ENCODE measurements at places on chromosomes 5 and 9. TPM values are rescaled to one million over a fixed set of nuclear protein-coding genes. Genes with fewer than 3 reads are reported as not detected.

DNA sequence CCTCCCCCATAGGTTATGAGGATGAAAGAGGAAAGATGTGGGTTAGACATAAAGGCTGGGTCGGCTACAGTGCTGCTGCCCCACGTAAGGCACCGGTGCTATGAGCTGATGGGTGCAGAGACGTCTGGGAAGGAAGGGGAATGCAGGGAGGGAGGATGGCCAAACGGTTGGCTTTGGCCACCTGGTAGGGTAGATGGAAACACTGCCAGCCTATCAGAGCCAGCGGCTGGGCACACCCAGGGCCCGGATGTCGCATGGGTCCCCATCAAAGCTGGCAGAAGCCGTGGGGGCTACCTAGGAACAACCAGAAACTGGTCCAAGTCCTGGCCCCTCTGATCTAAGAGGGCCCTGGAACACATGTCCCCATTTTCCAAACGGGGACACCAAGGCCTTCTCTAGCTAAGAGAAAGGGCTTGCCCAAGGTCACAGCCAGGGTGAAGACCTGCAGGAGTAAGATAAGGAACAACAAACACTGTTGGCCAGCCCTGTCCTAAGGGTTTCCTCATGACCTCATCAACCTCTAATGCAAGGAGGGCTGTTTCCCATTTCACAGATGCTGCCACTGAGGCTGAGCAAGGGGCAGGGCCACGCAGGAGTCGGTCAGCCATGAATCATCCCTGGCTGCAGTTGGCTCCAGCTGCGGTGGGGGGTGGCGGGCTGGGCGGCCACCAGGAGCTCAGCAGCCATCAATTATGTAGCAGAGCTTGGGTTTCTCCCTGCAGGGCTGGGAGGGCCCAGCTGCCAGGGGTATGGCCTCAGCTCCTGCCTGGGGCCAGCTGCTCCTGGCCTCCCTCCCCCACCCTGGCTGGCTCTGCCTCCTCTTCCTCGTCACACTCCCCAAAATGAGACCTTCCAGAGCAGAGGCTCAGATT lies 4.9 kb downstream of the SH3GLB2 start:
- peak overlapping the region; percentile 62 for H3K4me3 ChIP-seq
- DNase-seq, result no peak
- H3K4me1 ChIP-seq, result peaks cover 38% of the 10 kb centered on the region
- H3K36me3 ChIP-seq, result no peaks in the 10 kb centered on the region
- no peaks in the 10 kb centered on the region for H3K27me3 ChIP-seq
- H3K27ac ChIP-seq, result peak overlapping the region; percentile 75

The PDLIM4 gene
- total RNA-seq, result 37.4 TPM

DNA sequence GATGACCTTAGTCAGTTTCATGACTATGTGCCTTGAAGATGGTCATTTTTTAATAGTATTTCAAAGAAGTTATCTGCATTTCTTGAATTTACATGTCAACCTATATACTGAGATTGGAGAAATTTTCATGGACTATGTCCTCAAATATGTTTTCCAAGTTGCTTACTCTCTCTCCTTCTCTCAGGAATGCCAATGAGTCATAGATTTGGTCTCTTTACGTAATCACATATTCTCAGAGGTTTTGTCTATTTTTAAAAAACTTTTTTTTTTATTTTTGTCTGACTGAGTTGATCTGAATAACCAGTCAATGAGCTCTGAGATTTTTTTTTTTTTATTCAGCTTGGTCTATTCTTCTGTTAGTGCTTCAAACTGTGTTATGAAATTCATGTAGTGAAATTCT lies 374.7 kb upstream of the GRIN3A start:
- no peak for DNase-seq
- H3K36me3 ChIP-seq, result no peaks in the 10 kb centered on the region
- no peak overlapping the region for H3K4me3 ChIP-seq
- peaks cover 3% of the 10 kb centered on the region for H3K27me3 ChIP-seq
- no peaks in the 10 kb centered on the region for H3K4me1 ChIP-seq
- no peak overlapping the region for H3K27ac ChIP-seq

The PLAC8L1 gene
- total RNA-seq, result 1.8 TPM

The PRLR gene
- total RNA-seq, result 0.64 TPM

GRCh38 chr9:124886461-124886860 lies 24.5 kb downstream of the ARPC5L start:
- H3K27me3 ChIP-seq, result no peaks in the 10 kb centered on the region
- peaks cover 7% of the 10 kb centered on the region for H3K36me3 ChIP-seq
- no peak for DNase-seq
- H3K27ac ChIP-seq, result no peak overlapping the region

- no peaks in the 10 kb centered on the region for H3K27me3 ChIP-seq
- no peaks in the 10 kb centered on the region for H3K36me3 ChIP-seq
- H3K4me1 ChIP-seq, result peaks cover 4% of the 10 kb centered on the region
- no peak overlapping the region for H3K27ac ChIP-seq
Observed at GRCh38 chr5:142915813-142916424, 145.7 kb downstream of the ARHGAP26 start.

DNA sequence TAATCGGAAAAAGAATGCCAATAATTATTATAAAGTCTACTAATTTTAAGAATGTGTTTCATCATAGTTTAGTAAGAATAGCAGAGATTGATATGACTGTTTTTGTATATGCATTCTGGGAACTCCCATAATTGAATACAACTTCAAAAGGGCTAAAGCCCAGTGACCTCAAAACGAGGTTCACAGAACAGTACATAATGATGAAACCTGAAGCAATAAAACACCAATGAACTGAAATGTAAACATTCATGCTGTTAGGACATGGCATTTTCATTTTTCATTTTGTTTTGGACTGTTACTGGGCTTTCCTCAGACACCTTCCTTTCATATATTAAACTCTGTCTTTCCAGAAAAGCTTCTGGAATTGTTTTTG lies 684 bp upstream of the JMY start:
- H3K27me3 ChIP-seq, result peaks cover 43% of the 10 kb centered on the region
- no peaks in the 10 kb centered on the region for H3K36me3 ChIP-seq
- DNase-seq, result no peak
- H3K4me3 ChIP-seq, result peak overlapping the region; percentile 94
- H3K4me1 ChIP-seq, result peaks cover 25% of the 10 kb centered on the region

GRCh38 chr9:94899464-94900221 lies 173.1 kb downstream of the AOPEP start:
- peaks cover 29% of the 10 kb centered on the region for H3K4me1 ChIP-seq

GRCh38 chr5:86881493-86882090 lies 263.9 kb downstream of the COX7C start:
- no peak for DNase-seq
- H3K27me3 ChIP-seq, result no peaks in the 10 kb centered on the region
- peaks cover 19% of the 10 kb centered on the region for H3K4me1 ChIP-seq
- no peak overlapping the region for H3K4me3 ChIP-seq
- no peak overlapping the region for H3K27ac ChIP-seq

GRCh38 chr5:44770780-44771717 lies 37.7 kb upstream of the MRPS30 start:
- H3K27me3 ChIP-seq, result no peaks in the 10 kb centered on the region
- DNase-seq, result no peak
- no peak overlapping the region for H3K27ac ChIP-seq
- H3K36me3 ChIP-seq, result no peaks in the 10 kb centered on the region

- no peak overlapping the region for H3K4me3 ChIP-seq
- H3K27ac ChIP-seq, result peak overlapping the region; percentile 32
- DNase-seq, result peak; percentile 11
- peaks cover 19% of the 10 kb centered on the region for H3K4me1 ChIP-seq
- no peaks in the 10 kb centered on the region for H3K36me3 ChIP-seq
- no peaks in the 10 kb centered on the region for H3K27me3 ChIP-seq
Observed at GRCh38 chr9:73038613-73039012, 85.8 kb upstream of the ALDH1A1 start.

The FAM221B gene
- 0.19 TPM for total RNA-seq

The LPAR1 gene
- 11.3 TPM for total RNA-seq

GRCh38 chr5:644509-644908 lies 32.4 kb downstream of the CEP72 start:
- H3K36me3 ChIP-seq, result peaks cover 4% of the 10 kb centered on the region
- no peak for DNase-seq
- no peak overlapping the region for H3K27ac ChIP-seq
- H3K27me3 ChIP-seq, result no peaks in the 10 kb centered on the region
- H3K4me1 ChIP-seq, result no peaks in the 10 kb centered on the region
- H3K4me3 ChIP-seq, result no peak overlapping the region

The ANKRD18B gene
- total RNA-seq, result 25.0 TPM

DNA sequence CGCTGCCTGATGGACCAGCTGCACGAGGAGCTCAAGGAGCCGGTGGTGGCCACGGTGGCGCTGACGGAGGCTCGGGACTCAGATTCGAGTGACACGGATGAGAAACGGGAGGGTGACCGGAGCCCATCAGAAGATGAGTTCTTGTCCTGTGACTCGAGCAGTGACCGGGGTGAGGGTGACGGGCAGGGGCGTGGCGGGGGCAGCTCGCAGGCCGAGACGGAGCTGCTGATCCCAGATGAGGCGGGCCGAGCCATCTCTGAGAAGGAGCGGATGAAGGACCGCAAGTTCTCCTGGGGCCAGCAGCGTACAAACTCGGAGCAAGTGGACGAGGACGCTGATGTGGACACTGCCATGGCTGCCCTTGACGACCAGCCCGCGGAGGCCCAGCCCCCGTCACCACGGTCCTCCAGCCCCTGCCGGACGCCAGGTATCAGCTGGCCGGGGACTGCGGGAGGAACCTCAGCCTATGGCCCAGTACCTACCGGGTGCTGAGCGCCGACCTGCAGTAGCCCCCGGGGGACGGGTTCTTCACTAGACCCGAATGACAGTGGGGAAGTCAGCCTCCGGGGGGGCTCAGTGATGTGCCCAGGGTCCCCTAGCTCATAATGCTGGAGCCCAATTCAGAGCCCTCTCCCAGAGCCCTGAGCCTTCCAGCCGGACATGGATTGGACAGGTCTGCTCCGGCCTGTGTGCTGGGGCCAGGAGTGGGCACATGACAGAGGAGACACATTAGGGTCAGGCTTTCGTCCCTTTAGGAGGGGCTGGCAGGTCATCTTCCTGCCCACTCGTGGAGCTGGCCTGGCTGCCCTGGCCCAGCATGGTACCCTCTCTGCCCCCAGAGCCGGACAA lies 33.0 kb downstream of the USP20 start:
- no peak for DNase-seq
- H3K4me1 ChIP-seq, result peaks cover 11% of the 10 kb centered on the region
- H3K27ac ChIP-seq, result no peak overlapping the region
- no peak overlapping the region for H3K4me3 ChIP-seq

The WDR31 gene
- 3.5 TPM for total RNA-seq

GRCh38 chr5:96717874-96718273 lies 55.7 kb downstream of the CAST start:
- H3K4me1 ChIP-seq, result peaks cover 9% of the 10 kb centered on the region
- no peaks in the 10 kb centered on the region for H3K27me3 ChIP-seq
- H3K4me3 ChIP-seq, result no peak overlapping the region
- no peak for DNase-seq

GRCh38 chr5:95084757-95085156 lies 200.1 kb downstream of the MCTP1 start:
- no peak overlapping the region for H3K27ac ChIP-seq
- no peak overlapping the region for H3K4me3 ChIP-seq
- H3K36me3 ChIP-seq, result no peaks in the 10 kb centered on the region
- no peak for DNase-seq
- no peaks in the 10 kb centered on the region for H3K27me3 ChIP-seq

DNA sequence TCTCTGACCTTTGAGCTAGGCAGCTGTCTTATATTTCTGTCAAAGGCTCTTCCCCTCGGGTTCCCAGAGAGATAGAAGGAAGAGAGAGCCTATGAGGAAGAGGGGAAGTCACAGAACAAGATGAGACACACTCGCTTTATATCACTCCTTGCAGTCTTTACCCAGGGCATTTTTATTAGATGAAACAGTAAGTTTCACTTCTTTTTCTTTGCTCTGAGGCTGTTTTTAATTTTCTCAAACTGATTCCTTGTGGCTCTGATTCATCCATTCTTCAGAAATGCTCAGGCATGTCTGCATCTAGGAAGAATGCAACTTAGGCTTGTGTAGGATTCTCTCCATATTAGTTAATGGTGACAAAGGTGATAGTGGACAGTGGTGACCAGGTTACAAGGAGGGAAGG lies 132.9 kb upstream of the CHD1 start:
- H3K36me3 ChIP-seq, result no peaks in the 10 kb centered on the region
- H3K4me3 ChIP-seq, result no peak overlapping the region
- no peak for DNase-seq
- no peaks in the 10 kb centered on the region for H3K27me3 ChIP-seq

DNA sequence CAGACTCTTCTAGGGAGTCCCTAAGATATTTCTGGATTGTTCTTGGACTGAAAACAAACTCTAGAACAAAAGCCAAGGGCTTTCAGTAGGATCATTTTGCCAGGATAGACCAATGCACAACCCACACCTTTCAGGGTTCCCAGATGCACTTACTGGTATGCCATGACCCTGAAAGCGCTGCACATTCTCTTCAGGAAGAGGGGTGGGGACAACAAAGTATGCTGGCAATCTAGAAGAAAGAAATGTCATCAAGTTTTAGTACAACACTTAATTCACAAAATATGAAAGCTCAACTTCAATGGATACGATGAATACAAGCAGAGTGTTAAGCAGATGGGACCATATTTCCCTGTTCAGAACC lies 57.2 kb downstream of the MTMR12 start:
- H3K27ac ChIP-seq, result no peak overlapping the region
- H3K27me3 ChIP-seq, result no peaks in the 10 kb centered on the region
- no peak for DNase-seq
- H3K4me3 ChIP-seq, result no peak overlapping the region
- peaks cover 14% of the 10 kb centered on the region for H3K4me1 ChIP-seq

DNA sequence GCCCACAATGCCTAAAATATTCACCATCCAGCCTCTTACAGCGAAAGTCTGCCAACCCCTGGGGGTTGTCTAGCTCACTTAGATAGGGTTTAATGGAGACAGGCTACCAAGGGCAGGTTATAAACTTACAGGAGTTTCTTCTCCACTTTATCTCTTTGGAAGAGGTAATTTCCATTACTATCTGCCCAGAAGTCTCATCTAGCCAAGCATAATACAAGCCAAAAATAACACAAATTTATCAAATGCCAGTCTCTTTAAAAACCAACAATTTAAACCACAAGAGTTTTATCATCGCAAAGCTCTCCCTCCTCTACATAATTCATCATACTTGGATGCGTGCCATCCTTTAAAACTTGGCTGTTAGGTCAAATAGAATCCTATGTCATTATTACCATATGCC lies 6.2 kb downstream of the RBM22 start:
- no peak overlapping the region for H3K27ac ChIP-seq
- peaks cover 7% of the 10 kb centered on the region for H3K36me3 ChIP-seq
- no peaks in the 10 kb centered on the region for H3K4me1 ChIP-seq

DNA sequence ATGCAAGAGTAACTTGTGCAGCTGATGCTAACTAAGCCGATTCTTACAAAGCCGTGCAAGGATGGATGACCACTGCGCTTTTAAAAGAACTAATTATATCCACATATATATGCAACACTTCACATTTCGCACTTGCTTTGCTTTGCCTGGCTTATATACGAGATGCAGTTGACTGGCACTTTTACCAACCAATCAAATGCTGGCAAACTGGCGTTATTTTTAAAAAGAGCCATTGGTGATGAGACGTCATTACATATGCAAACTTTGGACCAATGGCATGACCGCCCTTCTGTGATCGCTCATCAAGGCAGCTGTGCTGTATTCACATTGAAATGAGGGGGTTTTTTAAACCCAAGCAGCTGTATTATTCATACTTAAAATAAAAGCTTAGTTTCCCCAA lies 1147.7 kb upstream of the WWC1 start:
- DNase-seq, result no peak
- no peak overlapping the region for H3K27ac ChIP-seq
- no peaks in the 10 kb centered on the region for H3K27me3 ChIP-seq
- H3K36me3 ChIP-seq, result no peaks in the 10 kb centered on the region
- no peak overlapping the region for H3K4me3 ChIP-seq

- peaks cover 9% of the 10 kb centered on the region for H3K36me3 ChIP-seq
- no peak overlapping the region for H3K27ac ChIP-seq
- no peaks in the 10 kb centered on the region for H3K4me1 ChIP-seq
- no peak overlapping the region for H3K4me3 ChIP-seq
Observed at GRCh38 chr9:71144495-71144894, 23.1 kb upstream of the TRPM3 start.

The FBP1 gene
- total RNA-seq, result 0.80 TPM
